ENCODE measurements at places on chromosomes 1 and 21. TPM values are rescaled to one million over a fixed set of nuclear protein-coding genes. Genes with fewer than 3 reads are reported as not detected.
A peak's percentile ranks its signal among the peaks of the same experiment; 100 is the strongest.

DNA sequence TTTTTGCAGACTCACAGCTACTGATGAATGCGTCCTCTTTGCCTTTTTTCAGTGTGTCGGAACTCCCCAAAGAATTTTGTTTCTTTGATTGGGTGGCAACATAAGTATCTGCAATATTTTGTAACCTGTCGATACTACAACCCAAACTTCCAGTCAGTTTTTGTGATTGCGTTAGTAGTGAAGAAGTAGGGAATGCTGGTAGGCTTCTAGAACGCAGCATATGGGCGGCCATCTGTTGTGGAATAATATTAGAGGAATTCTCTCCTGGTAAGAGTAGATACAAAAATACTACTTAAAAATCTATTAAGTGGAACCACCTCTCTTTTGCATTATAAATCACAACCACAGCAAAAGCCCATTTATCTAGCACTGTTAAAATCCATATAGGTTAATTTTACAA is 107.4 kb downstream of the LYST start:
- DNase-seq: no peak

Gene TMEM125
- 0.18 TPM for total RNA-seq

GRCh38 chr1:69055194-69055593 is 512.5 kb upstream of the LRRC7 start:
- no peak for DNase-seq

- no peak for DNase-seq
Measured at GRCh38 chr1:150261367-150261766, 3.8 kb downstream of the CA14 start.

GRCh38 chr1:221626041-221626440 is 115.8 kb downstream of the DUSP10 start:
- DNase-seq: no peak

- no peak for DNase-seq
Measured at GRCh38 chr1:6256645-6257044, 4.3 kb downstream of the GPR153 start.

DNA sequence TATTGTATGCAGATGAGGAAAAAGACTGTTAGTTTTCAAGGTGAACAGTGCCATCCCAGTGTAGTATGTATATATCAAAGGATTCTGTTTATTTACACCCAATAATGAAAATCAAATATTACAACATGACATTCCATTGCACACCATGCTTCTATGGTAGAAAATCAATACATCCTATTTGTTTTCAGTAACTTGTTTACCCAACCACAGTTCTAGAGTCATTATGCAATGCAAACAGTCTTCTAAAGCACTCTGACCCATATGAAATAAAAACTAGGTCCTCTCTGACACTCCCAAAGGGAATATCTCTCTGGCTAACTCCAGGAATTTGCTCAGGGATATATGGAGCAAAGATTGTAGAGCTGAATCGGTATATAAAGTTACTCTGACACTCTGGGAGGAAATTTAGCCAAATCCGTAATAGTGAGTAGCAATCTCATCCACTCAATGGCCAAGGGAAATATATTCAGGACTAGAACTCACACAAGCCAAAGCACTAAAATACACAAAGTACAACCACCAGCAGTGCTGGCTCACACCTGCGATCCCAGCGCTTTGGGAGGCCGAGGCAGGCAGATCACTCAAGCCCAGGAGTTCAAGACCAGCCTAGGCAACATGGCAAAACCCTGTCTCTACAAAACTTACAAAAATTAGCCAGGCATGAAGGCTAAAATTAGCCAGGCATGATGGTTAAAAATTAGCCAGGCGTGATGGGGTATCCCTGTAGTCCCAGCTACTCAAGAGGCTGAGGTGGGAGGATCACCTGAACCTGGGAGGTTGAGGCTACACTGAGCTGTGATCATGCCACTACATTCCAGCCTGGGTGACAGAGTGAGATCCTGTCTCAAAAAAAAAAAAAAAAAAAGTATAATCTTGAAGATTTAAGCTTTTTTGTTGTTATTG is 75.2 kb downstream of the RERE start:
- no peak for DNase-seq

- no peak for DNase-seq
Measured at GRCh38 chr1:247228133-247228532, 27.7 kb upstream of the VN1R5 start.

DNA sequence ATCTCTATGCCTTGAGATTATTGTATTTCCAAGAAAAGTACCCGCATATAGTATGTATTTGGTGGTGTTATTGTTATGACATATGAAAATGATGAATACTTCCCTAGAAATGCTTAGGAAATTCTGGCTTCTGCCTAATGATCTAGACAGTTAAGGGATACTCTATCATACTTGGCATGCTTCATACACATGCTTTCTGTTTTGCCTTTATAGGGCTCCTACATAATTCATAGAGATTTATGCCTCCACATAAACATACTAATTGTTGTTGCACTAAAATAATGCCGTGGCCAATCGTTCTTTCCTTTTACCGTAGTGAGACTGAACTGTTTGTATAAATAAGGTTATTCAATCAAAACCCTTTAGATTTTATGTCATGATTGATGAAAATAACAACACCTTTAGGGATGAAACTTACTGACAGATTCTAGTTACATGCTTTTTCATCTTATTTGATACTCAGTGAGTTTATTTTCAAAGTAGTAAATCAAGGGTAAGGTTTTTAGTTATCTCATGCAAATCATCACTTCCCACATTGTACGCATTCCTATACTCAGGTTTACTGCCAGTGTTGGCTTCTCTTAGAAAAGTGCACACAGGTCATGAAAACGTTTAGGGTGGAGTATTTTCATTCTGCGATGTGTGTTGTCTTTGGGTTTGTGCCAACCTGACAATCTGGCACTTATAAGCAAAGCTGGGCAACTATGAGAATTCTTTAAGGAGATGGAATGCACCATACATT is 40.5 kb upstream of the SCYL3 start:
- no peak for DNase-seq

Gene LRRN2
- total RNA-seq: not detected

DNA sequence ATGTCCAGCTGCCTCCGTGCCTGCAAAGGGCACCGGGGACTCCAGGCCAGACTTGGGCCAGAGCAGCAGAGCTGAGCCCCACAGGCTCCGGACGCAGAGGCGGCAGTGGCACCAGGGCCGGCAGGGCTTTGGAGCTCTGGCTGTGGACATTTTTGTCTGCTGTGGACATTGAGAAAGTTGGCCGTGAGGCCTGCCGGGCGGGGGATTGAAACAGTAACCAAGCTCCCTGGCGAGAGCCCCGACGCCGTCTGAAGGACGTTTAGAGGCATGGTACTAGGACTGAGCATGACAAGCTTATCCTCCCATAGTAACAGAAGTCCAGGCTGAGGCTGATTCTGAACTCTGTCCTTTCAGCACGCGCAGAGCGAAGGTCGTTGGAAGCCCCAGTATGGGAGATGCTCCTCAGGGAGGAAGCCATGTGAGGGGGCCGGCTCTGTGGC is 323.8 kb downstream of the AMY1C start:
- DNase-seq: no peak

GRCh38 chr1:203289281-203289981 is 15.9 kb upstream of the BTG2 start:
- DNase-seq: peak; percentile 83

Gene KNCN
- not detected for total RNA-seq

DNA sequence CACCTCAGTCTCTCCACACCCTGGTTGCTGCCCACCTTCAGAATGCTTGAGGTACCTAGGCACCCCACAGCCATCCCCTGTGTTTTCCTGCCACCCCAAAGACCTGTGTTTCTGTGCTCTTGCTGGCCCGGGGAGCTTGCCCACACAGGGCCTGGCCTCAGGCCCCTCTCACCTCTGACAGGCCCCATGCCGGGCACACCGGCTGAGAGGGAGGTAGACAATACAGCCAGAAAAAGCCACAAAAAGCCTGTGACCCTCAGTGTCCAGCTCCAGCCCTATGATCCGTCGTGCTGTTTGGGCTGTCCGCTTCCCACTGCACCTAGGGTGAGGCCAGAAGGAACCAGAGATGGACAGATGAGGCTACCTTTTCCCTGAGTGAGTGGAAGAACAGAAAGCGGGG is 11.4 kb downstream of the SEMA6C start:
- no peak for DNase-seq

- DNase-seq: peak; percentile 68
Measured at GRCh38 chr1:23530747-23531561, at the start of gene E2F2. E2F2 (minus strand) TSS chr1:23531233; CDS start chr1:23530793, 440 bp downstream.

Gene KRTAP12-2
- not detected for total RNA-seq

- DNase-seq: no peak
Measured at GRCh38 chr1:9900142-9901043, 9.7 kb downstream of the CTNNBIP1 start.

DNA sequence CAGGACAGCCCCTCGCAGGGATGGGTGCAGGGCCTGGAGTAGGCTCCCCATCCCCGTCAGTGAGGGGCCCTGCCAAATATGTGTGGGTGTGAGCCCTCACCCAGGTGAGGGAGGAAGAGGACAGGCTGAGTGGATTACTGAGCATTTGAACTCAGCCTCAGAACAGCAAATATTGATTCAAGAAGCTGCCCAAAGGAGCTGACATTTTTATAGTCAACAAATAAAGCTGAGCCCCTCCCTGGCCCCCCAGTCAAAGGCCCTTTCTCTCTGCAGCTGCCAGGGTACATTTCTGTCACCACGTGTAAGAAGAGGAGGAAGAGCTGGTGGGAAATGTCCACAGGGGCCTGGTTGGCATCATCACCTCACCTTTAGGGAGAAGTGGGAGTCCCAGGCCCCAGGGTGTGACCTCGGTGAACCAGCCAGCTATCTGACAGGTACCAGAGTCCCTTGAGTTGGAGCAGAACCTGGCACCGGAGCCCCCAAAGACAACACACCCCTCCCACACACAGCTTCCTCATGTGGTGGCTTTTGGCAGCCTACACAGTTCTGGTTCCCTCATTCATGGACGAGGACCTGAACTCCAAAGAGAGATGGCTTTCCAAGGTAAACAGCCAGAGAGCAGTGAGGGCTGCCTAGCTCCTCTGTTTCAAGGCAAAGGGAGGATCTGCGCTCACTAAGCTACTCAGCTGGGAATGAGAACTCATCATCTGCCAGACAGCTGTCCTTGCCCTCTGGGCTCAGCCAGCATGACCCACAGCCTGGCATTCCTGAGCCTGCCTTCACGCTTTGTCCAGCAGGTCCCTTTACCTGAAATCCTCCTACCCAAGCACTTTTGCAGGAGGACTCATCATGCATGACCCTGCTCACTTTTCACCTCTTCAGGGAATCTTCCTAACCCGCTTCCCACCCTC is 43.0 kb upstream of the TENT5C start:
- DNase-seq: peak; percentile 20

DNA sequence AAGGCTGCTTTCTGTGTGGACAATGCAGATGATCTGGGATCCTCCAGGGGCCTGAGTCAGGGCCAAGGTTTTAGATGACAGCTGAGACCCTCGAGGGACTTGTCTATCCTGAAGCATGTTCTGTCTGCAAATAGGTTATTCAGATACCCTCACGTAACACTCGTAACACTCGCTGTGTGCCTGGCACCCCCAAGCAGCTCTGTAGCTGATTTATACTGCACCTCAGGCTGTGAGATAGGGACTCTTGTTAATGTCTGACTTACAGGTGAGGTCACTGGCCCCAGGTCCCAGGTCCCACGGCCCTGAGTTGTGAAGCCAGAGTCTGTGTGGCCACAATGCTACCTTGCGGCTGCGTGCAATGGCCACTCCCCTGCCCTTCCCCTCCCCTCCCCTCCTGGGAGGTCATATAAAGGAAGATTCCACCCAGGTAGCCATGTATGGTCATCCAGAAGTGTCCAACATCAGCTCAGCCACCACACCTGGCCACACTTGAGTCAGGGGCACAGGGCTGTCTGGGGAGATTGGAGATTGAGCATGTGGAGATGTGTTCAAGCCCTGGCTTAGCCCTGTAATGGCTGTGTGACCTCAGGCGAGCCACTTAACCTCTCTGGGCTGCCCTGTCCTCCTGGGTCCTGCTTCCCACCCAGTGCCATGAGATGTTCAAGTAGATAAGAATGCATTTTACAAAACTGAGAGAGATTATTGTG is 687.7 kb downstream of the MATN1 start:
- DNase-seq: no peak

- DNase-seq: no peak
Measured at GRCh38 chr21:37413553-37414291, 47.1 kb downstream of the DYRK1A start.

Gene CFHR5
- not detected for total RNA-seq

Gene INAVA
- total RNA-seq: 0.09 TPM

GRCh38 chr21:34790834-34791233 is 122.0 kb downstream of the CLIC6 start:
- DNase-seq: no peak

DNA sequence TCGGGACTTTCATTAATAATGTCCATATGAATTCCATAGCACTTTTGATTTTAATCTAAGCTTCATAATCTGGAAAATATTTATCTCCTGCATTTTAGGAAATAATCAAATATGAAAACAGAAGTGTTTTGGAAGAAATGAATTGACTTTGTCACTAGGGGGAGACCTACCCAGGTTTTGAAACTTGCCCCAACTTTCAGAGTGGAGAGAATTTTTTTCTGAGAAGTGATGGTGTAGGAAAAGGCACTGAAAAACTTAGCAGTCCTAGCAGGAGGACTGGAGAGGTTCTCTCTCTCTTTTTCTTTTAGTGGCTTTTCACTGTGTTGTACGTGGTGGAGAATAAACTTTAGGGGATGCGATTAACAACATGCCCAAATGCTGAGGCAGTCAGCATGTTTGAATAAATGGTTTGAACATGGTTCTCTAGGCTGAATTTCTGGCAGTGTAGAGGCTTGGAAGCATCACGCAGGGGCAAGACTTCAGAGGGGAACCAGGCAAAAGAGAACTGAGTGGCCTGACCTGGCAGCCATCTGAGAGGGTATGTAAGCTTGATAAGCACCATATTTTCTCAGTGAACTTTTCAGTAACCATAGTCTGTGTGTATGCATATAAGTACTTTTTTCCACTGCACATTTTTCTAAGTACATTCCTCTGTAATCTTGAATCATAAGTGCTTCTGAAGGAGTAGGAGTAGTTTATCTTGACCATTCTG is 68.3 kb upstream of the NEK7 start:
- DNase-seq: no peak

DNA sequence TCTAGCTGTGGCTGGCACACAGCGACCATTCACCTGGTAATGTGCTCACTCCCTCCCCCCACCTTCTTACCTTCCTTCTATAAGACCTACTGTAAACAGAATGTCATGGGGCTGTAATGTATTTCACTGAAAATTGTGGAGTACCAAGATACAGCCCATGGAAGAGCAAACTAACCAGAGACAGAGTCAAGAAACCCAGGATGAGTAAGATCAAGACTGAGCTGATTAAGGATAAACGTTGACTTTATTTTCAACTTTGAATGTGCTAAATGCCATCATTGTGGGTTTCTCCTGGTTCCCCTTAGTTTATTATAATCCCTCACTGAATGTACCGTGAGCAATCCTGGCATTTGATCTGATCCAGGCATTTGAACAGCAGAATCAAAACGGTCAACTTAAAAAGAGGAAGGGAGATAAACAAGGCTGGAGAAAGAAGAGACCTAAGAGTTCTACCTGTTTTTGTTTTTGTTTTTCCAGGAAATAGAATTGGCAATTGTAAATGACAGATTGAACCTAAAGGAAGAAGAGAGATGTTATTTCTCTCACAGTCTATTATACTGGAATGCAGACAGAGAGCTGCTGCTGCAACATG is 16.1 kb upstream of the ATP1B1 start:
- DNase-seq: no peak

- DNase-seq: no peak
Measured at GRCh38 chr1:175864183-175864582, 120.8 kb upstream of the TNR start.
